Activated naive CD8-positive, alpha-beta T cell treated with anti-CD3 and anti-CD28 coated beads for 36 hours (primary cell): ENCODE measurements at places on chromosomes 1 and 21.

DNA sequence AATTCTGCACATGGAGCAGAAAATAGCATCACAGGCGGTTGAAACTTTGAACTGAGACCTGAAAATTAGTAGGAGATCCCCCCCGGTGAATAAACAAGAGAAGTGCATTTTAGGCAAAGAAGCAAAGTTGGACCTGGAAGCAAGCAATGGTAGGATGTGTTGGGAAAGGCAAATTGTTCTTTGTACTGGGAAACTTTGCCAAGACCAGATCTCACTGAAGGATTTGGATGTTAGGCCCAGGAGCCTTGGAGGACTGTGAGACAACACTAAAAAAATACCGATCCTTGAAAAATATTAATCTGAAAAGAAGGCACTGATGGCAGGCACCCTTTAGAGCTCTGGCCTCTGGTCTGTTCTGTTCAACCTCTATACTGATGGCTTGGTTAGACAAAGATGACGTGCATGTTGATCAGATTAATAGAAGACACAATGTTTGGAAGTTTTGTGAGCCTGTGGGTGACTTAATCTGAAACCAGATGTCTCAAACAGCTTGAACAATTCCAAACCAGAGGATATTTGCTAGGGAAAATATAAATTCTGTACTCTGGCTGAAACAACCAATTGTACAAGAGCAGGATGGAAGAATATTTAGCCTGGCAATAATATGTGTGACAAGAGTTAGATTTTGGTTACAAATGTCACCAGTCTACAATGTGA, 108.4 kb downstream of the ROR1 start:
- no peak overlapping the region for H3K27ac ChIP-seq
- no peaks in the 10 kb centered on the region for H3K27me3 ChIP-seq
- no peak for DNase-seq
- no peaks in the 10 kb centered on the region for H3K36me3 ChIP-seq
- no peaks in the 10 kb centered on the region for H3K4me1 ChIP-seq

DNA sequence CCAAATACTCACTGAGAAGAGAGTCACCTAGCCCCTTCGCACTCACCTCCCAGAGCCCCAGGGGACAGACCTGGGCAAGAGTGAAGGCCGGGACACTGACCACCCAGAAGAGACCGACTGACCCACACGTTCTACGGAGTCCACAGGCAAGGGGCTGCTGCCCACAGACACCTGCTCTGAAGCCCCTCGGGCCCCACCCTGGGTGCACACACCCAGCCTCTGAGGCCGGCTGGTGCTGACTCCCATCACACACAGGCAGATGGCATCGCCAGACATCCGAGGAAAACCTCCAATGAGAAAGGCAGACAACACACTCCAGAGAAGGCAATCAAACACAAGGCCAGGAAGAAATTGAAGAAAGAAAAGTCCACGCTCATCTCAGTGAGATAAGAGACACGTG, 22.1 kb downstream of the WDR4 start:
- H3K36me3 ChIP-seq, result peaks cover 17% of the 10 kb centered on the region
- H3K4me3 ChIP-seq, result no peak overlapping the region
- no peaks in the 10 kb centered on the region for H3K27me3 ChIP-seq

- DNase-seq, result no peak
- H3K27ac ChIP-seq, result no peak overlapping the region
- no peak overlapping the region for H3K4me3 ChIP-seq
- no peaks in the 10 kb centered on the region for H3K36me3 ChIP-seq
- H3K27me3 ChIP-seq, result peaks cover 12% of the 10 kb centered on the region
Measured at GRCh38 chr1:58765006-58765405, 18.8 kb downstream of the JUN start.

- peaks cover 5% of the 10 kb centered on the region for H3K27me3 ChIP-seq
- no peak overlapping the region for H3K27ac ChIP-seq
- H3K4me3 ChIP-seq, result no peak overlapping the region
- H3K36me3 ChIP-seq, result no peaks in the 10 kb centered on the region
- DNase-seq, result no peak
Measured at GRCh38 chr1:156076609-156077429, 5.4 kb downstream of the MEX3A start.

DNA sequence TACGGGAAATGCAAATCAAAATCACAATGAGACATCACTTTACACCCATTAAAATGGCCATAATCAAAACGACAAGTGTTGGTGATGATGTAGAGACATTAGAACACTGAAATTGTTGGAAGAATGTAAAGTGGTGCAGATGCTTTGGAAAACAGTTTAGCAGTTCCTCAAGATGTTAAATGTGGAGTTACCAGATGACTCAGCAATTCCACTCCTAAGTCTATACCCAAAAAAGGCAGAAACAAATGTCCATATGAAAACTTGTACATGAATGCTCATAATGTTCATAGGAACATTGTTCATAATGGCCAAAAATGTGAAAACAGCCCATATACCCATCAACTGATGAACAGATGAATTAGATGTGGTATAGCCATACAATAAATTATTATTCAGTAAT, 267.4 kb downstream of the KCNH1 start:
- no peak for DNase-seq
- H3K36me3 ChIP-seq, result no peaks in the 10 kb centered on the region
- H3K27ac ChIP-seq, result no peak overlapping the region
- H3K4me3 ChIP-seq, result no peak overlapping the region

- peaks cover 23% of the 10 kb centered on the region for H3K36me3 ChIP-seq
- no peaks in the 10 kb centered on the region for H3K27me3 ChIP-seq
- peaks cover 16% of the 10 kb centered on the region for H3K4me1 ChIP-seq
- no peak overlapping the region for H3K27ac ChIP-seq
Measured at GRCh38 chr1:243731301-243731891, 118.6 kb downstream of the AKT3 start.

DNA sequence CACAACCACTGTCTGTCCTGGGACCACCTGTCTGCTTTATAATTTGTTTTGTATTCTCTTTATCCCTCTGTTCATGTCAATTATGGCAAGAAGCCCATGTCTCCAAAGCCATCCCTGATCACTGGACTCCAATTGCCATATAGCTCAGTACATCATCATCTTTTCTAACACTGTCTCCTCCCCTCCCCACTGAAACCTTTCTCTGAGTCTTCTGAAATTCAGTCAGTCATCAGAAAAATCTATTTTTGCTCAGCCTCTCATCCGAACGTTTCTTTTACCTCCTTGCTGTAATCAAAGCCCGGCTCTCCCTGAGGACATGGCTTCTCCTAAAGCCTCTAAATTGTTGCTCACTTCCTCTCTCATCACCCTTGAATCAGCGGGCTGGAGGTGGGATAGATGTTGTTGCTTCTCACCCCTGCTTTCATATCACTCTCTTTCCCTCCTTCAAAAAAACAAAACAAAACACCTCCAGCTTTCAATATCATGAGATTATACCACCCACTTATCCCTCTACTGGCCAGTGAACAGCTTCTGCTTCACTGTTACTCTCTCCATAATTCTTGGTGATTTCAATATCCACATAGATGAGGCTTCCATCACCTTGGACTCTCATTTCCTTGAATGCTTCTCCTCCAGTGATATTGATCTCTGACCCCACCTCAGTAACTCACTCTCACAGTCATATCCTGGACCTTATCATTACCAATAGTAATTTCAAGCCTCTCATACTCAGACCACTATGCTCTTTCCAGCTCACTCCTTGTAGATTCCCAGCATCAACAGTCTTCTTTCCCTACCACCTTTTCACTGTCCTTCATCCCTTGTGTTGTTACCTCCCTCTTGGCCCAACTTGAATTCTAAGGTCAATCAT, 27.8 kb downstream of the RAB3B start:
- DNase-seq, result no peak
- H3K36me3 ChIP-seq, result no peaks in the 10 kb centered on the region
- H3K27ac ChIP-seq, result no peak overlapping the region
- no peaks in the 10 kb centered on the region for H3K27me3 ChIP-seq
- no peaks in the 10 kb centered on the region for H3K4me1 ChIP-seq
- H3K4me3 ChIP-seq, result no peak overlapping the region

- H3K27ac ChIP-seq, result no peak overlapping the region
- H3K4me1 ChIP-seq, result no peaks in the 10 kb centered on the region
- H3K27me3 ChIP-seq, result no peaks in the 10 kb centered on the region
- H3K36me3 ChIP-seq, result no peaks in the 10 kb centered on the region
Measured at GRCh38 chr1:81410941-81411340, 389.8 kb upstream of the ADGRL2 start.
